Fibroblast of lung (primary cell): ENCODE measurements at places on chromosomes 3 and 15. TPM values are rescaled to one million over a fixed set of nuclear protein-coding genes. Genes with fewer than 3 reads are reported as not detected.
A peak's percentile ranks its signal among the peaks of the same experiment; 100 is the strongest.

The LYZL4 gene
- not detected in 2 replicates for total RNA-seq

The ETFA gene
- total RNA-seq: 106 and 129 TPM in 2 replicates

The SPINK8 gene
- total RNA-seq: not detected in 2 replicates

DNA sequence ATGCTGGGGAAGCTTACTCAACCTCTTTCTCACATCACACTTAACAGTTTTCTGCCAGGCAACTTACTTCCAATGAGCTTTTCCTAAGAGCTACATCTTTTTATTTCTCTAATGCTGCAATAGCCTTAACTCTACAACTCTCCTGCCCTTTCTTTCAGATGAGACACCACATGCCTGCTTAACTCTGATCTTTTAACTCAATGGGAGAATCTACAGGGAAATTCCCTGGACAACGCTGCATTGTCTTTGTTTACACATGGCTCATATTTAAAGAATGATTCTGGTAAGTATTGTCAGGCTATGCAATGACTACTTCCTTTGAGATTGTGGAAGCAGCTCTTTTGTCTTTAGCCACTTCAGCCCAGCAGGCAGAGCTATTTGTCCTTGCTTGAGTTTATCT, 353.1 kb upstream of the BCHE start:
- DNase-seq: peak; percentile 80

GRCh38 chr3:152703245-152703890, 131.6 kb upstream of the P2RY1 start:
- no peak for DNase-seq

DNA sequence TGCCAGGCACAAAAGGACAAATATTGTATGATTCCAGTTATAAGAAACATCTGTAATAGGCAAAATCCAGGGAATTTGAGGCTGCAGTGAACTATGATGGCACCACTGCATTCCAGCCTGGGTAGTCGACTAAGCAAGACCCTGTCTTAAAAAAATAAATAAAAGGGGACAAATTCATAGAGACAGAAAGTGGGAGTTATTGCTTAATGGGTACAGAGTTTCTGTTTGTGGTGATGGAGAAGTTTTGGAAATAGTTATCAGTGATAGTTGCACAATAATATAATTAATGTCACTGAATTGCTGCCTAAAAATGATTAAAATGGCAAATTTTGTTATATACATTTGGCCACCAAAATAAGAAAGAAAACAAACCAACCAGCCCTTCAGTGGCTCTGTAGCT, 27.6 kb upstream of the CNBP start:
- DNase-seq: no peak

DNA sequence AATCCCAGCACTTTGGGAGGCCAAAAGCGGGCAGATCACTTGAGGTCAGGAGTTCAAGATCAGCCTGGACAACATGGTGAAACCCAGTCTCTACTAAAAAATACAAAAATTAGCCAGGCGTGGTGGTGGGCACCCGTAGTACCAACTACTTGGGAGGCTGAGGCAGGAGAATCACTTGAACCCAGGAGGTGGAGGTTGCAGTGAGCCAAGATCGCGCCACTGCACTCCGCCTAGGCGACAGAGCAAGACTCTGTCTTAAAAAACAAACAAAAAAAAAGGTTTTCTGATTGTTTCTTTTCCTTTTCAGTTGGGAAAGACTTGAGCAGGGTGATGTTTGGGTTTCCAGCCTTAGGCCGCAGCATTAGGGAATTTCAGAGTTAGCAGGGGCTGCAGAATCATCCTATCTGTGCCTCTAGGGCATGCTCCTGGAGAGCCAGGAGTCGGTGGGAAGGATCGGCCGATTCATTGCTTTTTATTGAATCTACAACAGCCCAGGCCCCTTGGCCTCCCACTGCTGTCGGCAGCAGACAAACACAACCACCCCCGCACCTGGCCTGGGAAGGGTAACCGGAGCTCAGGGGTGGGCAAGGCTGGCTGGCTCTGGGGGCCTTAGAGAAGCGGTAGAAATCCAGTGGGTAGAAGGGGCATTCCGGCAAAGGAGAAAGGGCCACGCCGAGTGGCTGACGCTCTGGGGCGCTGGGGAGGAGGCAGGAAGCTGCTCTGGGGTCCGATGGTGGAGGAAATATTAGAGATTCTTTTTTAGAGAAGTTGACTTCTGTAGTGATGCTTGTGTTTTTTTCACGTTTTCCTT, 6.3 kb downstream of the CHAC1 start:
- no peak for DNase-seq

DNA sequence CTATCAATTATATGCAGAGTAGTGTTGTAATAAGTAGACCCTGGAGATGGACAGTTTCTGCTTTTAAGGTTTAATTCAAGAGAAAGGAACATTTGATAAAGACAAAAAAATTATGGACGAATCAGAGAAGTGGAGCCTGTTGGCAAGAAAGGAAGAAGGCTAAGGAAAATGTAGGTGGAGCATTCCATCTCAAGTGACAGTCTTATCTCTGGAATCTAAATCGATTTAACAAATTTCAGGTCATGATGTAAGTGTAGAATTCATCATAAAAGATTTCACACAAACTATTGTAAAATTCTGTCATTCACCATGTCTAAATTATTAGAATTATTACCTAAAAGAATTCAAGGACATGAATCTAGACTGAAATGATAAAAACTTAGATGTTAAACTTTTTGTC, 36.3 kb downstream of the TSC22D2 start:
- no peak for DNase-seq

DNA sequence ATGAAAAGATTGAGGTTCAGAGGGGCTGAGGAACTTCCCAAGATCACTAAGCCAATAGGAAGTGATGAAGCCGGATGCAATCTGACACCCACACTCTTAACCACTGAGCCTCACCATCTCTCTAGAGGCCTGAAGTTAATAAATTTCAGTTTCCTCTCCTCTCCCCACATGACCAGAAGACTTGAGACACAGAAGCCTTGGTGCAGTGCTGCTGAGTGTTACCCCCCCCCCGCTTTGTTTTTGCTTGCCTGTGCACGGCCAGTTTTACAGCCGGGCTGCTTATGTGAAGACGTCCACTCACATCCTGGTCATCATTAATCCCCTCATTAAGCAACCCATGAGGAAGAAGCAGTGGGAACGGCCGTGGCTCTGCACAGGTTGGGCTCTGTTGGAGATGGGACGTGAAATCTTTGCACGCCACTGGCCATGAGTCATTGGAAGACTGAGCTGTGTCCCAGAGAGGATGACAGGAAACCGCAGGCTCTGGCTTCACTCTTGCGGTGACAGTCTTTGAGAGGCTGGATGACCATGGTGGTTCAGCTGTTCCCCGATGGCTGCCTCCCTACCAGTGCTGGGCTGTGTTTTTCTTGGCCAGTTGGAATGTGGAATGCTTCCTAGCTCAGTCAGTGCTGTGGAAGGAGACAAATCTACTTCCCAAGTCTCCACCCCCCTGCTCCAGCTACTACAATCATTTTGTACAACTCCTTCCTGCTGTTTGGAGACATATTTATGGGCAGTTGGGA, 232.6 kb upstream of the LRTM1 start:
- DNase-seq: peak; percentile 100

GRCh38 chr3:160999274-160999673, 105.9 kb downstream of the B3GALNT1 start:
- no peak for DNase-seq

DNA sequence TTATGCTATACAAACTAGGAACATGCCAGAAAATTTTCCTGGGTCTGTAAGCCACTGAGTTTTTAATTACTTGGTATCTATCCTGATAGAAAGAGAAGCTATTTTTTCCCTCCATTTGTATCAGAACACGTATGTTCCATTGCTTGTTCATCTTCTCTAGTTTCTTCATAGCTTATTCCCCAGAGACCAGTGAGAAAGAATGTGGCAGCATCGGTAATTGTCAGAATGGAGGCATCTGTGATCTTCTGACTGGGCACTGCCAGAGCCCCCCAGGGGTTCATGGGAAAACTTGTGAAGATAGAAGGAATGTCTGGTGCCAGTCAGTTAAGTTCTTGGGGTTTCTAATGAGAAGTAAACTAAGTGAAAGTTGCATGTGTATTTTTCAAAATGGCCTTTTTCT, 720.2 kb upstream of the GOLIM4 start:
- DNase-seq: no peak

GRCh38 chr3:161150001-161150525, 44.9 kb upstream of the B3GALNT1 start:
- DNase-seq: peak; percentile 50

- DNase-seq: peak; percentile 27
Observed at GRCh38 chr15:57090496-57090859, 172.0 kb downstream of the TCF12 start.

- peak; percentile 66 for DNase-seq
Observed at GRCh38 chr15:95281470-95281869, 1049.0 kb upstream of the NR2F2 start.

- no peak for DNase-seq
Observed at GRCh38 chr3:27449530-27450150, 34.5 kb downstream of the SLC4A7 start.

DNA sequence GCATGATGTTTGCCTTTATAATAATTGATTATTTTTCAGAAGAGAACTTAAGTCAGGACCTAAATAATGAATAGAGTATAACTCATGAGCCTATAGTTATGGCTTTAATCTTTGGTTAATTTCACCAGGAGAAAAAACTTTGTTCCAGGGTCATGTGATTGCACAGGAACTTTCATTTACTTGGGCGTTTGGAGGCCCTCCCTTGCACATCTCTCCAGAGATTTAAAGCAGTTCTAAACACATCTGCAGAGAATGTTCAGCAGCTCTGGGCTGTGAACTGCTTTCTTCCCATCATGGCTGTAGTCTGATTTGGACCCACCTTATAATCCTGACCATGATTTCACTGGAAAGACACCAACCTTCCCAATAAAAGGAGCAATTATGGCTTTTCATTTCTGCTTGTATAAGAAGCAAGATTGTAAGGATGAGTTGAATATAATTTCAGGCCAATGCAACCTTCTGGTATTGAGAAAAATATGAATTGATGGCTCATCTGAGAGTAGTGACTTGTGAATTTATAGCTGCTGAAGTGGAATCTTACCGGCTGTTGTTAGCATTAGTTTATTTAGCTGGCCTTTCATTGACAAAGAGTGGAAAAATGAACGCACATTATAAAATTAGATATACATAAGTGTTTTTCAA, 80.9 kb upstream of the PRTG start:
- DNase-seq: peak; percentile 52

The KCNMB2 gene
- total RNA-seq: 0.17 and 0.26 TPM in 2 replicates

DNA sequence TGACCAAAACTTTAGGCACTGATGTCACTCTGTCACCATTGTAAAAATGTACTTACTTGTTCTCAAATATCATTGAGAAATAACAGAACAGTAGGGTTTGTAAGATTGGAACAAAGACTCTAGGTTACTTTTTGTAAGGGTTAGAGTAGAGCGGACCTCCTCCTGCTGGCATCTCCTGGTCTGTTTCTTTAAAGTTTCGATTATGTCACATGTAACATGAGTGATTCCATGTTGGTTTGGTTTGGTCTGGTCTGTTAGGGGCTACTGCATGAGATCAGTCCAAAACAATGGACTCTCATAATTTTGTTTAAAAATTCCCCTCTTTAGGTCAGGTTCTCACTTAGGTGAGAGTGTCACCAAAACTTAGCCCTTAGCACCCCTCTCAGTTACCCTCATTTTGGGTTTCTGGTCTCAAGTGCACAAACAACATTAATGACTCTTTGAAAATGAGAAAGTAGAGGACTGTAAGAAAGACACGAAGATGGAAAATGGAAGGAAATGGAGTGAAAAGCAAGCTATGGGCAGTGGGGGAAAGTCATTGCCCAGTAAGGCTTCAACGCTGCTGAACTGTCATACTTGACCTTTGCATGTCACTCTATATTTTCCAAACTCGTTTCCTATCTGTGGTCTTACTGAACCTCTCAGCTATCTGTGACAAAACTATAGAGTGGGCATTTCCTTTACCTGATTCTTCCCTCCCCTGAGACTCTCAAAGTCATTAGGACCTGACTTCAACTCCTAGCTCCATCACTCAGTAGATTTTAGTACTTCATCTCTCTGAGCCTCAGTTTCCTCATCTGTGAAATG, 52.7 kb downstream of the LDHAL6B start:
- DNase-seq: no peak

GRCh38 chr15:95901271-95901670, 429.2 kb upstream of the NR2F2 start:
- DNase-seq: no peak

- no peak for DNase-seq
Observed at GRCh38 chr3:119219069-119219468, 21.6 kb downstream of the B4GALT4 start.

DNA sequence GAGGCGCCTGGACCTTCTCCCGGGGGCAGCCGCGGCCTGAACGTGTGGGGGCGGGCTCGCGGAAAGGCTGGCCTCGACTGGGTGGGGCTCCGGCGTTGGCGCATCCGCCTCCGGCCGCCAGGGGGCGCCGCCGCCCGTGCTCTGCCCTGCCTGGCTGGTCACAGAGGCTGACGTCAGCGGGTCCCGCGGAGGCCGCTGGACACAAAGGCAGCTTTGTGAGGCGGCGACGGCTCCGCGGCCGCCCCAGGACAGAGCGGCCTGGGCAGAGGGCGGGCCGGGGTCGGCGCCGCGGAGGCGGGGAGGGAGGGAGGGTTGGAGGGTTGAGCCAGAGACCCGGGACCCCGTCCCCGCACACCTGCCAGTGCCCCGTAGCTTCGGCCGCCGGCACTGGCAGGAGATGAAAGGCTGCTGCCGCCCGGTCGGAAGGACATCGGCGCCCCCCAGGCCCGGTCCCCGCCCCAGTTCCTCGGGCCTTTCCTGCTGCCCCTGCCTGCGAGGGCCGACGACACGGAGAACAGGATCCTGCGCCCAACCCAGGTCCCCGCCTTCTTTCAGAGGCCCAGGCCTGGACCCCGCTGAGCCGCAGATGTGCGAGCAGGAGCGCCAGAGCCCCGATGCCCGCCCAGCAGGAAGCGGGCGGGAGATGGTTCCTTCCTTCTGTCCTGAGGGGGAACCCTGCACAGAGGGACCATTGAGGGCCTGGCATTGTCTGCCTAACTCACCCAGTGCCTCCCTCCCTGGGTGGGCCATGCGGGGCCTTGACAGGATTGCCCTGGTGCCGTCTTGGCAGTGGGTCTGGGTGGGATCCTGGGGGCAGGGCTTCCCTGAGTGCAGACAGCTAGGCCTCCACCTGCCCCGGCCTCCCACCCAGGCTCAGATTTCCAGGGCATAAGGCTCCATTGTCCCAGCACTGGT, 8.7 kb upstream of the SEMA3B start:
- DNase-seq: peak; percentile 88

DNA sequence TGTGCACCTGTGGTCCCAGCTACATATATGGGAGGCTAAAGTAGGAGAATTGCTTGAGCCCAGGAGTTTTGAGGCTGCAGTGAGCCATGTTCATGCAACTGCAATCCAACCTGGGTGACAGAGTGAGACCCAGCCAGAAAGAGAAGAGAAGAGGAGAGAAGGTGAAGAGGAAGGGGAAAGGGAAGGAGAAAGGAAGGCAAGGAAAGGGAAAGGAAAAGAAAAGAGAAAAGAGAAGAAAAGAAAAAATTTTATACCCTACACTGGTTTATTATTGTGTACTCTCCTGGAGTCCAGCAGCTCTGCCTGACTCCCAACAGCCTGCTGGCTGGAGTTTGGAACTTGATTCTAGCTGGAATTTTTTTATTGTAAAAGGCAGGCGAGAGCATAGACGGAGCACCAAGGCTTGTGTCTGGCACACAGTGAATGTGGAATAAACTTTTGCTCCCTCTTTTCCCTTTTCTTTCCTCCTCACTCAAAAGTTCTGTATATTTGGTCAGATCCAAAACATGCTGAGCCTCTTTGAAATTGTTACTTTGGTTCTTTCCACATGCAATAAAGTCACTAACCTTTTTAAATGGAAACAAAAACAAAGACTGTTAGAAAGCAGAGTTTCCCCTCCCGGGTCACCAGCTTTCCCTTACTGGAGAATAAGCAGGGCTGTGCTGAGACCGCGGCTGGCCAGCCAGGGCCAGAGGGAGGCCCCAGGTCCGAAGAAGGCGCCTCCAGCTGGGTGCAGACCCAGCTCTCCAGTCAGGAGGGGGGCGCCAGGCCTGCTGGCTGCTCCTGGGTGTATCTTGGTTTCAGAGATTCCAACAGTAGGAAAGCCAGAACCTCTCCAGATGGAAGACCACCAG, 9.9 kb downstream of the THSD4 start:
- DNase-seq: no peak

The DGKG gene
- total RNA-seq: 0.51 and 4.8 TPM in 2 replicates
